Pancreas (tissue), 10 donors: ENCODE measurements at places on chromosomes 1 and 21. TPM values are rescaled to one million over a fixed set of nuclear protein-coding genes. Genes with fewer than 3 reads are reported as not detected.

GRCh38 chr1:3717715-3718601, 34.3 kb upstream of the CCDC27 start:
- no peak for DNase-seq

DNA sequence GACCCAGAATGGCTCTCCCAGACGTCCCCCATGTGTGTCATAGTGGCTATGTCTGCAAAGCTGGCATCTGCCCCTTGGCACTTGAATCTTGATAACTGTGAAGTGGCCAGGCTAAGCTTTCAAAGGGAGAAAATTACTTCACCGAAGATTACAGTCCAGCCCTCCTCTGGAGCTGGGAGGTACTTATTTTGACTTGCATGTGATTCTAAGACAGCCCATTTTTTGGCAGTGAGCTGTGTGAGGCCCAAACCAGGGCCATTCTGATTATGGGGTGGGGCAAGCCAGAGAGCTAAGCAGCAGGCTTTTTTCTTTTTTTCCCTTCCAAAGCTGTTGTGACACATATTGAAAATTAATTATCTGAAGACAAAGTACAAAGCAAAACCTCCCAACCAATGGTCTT, 42.1 kb upstream of the C8B start:
- no peak for DNase-seq

The CFHR3 gene
- total RNA-seq: not detected

- DNase-seq: peak; percentile 38
Measured at GRCh38 chr21:34630536-34631143, 15.7 kb upstream of the RCAN1 start.

- no peak for DNase-seq
Measured at GRCh38 chr1:110259770-110260169, 49.7 kb downstream of the KCNC4 start.

The GTF2B gene
- 12.8 TPM for total RNA-seq

GRCh38 chr1:157105988-157106812, 6.6 kb upstream of the ETV3L start:
- DNase-seq: no peak

- DNase-seq: no peak
Measured at GRCh38 chr1:109231066-109231465, 17.3 kb downstream of the SARS1 start.

- no peak for DNase-seq
Measured at GRCh38 chr1:38129971-38130370, 83.4 kb upstream of the POU3F1 start.

DNA sequence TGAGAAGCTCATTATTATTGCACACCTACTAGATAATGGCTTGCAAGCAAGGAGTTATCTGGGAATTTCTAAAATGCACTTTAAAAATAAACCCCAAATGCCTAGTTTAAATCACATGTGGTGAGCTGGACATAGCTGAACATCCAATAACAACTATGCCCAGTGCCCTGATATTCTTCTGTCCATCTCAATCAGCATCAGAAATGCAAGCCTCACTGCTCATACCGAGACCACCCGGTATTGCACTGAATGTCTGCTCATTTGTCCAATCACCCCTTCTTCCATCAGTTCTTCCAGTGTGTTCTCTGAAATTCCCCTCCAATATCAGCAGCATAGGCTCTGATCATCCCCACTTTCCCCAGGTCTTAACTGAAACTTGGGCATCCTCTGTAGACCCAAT, 383.8 kb downstream of the DSCAM start:
- DNase-seq: no peak

DNA sequence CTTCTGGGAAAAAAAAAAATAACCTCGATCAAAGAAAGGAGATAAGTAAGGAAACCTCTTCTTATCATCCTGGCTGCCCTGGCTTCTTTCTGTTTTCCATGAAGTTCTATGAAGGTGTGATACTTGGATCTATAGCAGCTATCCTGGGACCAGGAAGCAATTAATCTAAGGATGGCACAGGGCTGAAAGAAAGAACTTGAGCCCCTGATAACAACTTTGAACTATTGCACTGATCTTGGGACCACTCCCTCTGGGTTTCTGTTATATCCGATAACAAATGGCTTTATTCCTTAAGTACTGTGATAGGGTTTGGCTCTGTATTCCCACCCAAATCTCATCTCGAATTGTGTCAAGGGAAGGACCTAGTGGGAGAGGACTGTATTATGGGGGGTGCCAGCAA, 104.1 kb downstream of the DAB1 start:
- DNase-seq: no peak

GRCh38 chr1:6960860-6961259, 175.6 kb downstream of the CAMTA1 start:
- DNase-seq: no peak

DNA sequence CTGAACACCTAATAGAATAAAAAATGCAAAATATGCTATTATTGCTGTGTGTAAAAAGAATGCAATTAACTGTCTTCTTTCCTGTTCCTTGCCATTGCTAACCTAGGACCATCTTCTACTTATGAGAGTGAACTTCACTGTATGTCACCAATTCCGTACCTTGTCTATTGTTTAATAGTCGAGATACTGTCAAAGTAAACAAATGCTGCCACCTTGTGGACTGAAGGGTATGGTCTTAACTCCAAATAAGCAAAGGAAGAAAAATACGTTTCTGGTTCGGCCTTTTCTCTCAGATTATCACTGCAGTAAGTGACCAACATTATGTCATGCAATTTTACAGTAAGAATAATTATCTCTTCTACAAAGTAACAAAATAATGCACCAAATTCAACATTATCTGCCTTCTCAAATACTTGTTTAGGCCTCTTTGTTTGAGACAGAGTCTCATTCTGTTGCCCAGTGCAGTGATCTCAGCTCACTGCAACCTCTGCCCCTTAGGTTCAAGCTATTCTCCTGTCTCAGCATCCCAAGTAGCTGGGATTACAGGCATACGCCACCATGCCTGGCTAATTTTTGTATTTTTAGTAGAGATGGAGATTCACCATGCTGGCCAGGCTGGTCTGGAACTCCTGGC, 133.4 kb downstream of the COP1 start:
- DNase-seq: no peak

GRCh38 chr1:30405081-30405480, 318.3 kb downstream of the MATN1 start:
- DNase-seq: no peak

DNA sequence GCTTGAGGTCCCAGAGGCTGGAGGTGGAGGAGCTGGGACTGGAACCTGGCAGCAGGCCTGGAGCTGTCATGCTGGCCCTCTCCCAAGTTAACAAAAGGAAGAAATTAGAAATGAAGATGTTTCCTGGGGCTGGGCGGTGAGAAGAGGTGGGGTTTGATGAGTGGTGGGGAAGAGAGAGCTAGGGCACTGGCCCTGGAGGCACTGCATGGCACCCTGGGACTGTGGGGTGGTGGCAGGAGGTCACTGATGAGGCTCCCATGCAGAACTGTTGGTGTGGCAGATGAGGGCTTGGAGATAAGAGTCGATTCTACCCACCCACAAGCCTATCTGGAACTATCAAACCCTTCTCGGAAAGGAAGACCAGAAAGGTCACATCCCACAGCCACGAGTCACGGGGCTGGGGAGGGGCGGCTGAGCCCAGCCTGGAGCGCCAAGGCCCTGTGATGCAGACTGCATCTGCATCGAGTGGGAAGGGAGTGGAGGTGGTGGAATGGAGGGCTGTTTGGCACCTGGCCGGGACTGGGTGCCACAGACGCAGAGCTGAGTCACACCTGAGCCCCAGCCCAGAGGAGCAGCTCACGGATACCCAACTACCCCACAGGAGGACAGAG, 29.4 kb downstream of the MRPL37 start:
- DNase-seq: no peak

DNA sequence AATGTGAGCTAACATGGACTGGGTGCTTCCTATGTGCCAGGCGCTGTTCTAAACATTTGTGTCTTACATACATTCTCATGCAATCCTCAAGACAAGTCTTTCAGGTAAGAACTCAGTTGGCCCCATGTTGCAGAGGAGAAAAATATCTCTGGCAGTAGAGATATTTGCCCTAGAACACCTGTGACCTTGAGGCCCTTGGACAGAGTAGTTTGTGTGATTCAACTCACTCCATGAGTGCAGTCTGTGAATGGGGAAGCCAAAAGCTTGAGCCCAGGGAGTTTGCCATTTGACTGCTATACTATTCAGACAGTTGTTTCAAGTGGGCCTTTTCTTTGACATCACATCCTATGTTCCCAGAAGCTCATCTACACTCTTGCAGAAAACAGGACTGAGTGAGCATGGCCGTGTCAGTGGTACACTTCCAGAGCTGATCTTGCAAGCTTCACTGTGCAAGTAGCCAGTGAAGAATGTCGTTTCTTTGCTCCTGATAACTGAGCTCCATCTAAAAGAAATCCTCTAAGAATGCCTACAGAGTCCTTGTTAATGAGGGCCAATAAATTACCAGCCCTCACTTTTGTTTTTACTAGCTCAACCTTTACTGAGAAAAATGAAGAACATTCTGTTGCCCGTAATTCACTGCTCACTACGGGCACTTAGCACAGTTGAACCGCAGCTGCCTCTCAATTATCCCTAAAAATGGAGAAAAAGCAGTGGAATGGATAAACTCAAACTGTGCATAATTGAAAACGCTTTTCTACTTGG, 98.7 kb upstream of the C8B start:
- no peak for DNase-seq

GRCh38 chr1:118210723-118211110, 25.7 kb upstream of the SPAG17 start:
- DNase-seq: no peak

The ANGPTL3 gene
- 0.16 TPM for total RNA-seq

GRCh38 chr1:1122981-1123480, 7.1 kb upstream of the C1orf159 start:
- DNase-seq: peak; percentile 48

DNA sequence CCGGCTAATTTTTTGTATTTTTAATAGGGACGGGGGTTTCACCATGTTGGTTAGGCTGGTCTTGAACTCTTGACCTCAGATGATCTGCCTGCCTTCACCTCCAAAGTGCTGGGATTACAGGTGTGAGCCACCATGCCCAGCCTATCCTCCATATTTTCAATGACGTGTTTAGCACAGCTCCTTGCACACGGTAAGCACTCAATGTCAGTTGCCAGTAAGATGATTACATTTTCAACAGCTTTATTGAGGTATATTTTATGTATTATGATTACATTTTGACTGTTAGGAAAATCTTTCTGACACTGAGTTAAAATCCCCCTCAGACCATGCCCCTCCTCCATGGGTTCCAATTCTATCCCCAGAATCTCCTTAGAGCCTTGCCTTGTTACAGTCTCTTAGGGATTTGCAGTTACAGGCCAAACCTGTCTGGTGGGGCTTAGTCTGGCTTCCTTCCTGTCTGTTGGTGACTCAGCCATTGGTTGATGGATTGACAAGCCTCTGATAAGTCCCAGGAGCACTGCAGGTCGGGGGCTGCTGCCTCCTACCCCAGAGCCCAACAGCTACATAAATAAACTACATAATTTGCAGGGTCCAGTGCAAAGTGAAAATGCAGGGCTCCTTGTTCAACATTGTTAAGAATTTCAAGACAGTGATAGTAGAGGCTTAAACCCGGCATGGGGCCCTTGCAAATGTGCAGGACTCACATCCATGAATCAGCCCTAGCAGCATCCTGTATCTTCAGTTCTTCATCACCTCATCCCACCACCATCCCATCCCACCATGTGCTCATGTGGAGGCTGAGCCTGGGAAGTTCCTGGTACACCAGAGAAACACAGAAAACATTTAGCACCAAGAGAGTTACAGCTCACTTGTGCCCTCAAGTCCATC, 23.4 kb downstream of the COA7 start:
- no peak for DNase-seq

The LAMC2 gene
- total RNA-seq: 12.1 TPM

The CELA3A gene
- total RNA-seq: 51,987 TPM

- DNase-seq: no peak
Measured at GRCh38 chr1:41963636-41964035, 44.9 kb upstream of the HIVEP3 start.

GRCh38 chr1:220386494-220387195, 114.4 kb upstream of the RAB3GAP2 start:
- no peak for DNase-seq

GRCh38 chr1:226736908-226737818, 1.9 kb downstream of the ITPKB start:
- DNase-seq: no peak

DNA sequence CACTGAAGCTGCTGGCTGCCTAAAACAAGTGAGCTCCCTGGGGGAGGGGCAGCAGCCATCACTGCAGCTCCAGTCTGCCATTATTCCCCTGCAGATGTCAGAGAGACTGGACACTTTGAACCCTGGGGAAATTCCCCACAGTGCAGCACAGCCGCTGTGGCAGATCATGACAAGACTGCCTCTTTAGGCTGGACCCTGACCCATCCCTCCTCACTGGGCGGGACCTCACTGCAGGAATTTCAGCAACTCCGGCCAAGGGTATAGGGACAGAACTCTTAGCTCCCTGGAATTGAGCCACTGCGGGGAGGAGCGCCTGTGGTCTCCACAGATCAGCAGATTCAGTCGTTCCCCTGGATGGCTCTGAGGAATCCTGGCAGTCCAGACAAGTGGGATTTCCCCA, 964.6 kb downstream of the BRINP3 start:
- DNase-seq: no peak

GRCh38 chr1:210917560-210918169, 216.3 kb downstream of the KCNH1 start:
- DNase-seq: no peak

GRCh38 chr1:97084546-97084945, 363.0 kb downstream of the PTBP2 start:
- DNase-seq: no peak

DNA sequence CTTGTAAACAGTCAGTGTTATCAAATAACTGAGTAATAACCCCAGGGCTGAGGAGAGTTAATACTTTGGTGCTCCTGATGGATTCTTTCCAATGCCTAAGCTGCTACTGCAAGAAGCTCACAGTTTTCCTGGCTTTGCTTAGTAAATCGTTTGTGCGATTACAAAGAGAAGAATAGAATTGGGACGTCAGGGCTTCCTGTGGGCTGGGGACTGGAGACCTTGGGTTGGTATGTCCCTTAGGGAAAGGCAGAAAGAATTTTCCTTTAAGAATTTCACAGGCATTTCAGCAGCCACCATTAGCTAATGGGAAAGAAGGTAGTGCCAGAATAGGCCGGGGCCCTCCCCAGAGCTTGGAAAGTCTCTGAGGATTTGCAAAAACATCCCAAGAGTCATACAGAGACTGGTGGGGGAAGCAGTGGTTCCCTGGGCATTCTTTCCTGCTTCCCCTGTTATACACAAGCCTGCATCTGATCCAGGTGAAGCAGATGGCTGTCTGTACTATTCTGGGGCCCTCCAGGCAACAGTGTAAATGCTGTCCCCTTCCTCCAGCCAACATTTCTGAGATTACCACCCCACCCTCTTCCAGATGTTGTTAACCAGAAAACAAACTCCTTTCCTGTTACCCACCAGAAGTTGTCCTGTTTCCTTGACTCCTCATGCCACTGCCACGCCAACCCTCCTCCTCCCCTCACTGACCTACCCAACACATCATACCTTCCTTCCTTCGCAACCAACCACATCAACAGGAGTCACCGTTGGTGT, 40.2 kb downstream of the PLXNA2 start:
- DNase-seq: no peak
